AG08396 (cell line): ENCODE measurements at places on chromosomes 7 and 10.

DNA sequence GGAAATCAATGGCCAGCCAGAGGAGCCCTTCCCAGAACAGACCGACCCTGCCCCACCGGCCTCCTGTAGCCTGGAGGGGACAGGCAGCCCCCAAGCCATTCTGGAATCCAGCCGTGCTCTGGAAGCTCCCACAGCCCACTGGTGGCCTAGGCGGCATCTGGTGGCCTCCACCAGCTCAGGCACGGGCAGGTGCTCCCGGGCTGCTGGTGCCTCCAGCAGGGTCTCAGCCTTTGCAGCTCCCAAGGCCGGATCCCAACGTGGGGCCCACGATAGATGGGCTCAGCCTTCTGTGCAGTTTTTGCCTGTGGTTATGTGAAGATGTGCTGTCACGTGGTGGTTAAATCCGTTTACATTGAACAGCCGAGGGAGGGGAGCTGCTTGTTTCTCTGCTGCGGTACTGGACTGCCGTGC, 44.4 kb downstream of the JAKMIP3 start:
- DNase-seq: no peak

DNA sequence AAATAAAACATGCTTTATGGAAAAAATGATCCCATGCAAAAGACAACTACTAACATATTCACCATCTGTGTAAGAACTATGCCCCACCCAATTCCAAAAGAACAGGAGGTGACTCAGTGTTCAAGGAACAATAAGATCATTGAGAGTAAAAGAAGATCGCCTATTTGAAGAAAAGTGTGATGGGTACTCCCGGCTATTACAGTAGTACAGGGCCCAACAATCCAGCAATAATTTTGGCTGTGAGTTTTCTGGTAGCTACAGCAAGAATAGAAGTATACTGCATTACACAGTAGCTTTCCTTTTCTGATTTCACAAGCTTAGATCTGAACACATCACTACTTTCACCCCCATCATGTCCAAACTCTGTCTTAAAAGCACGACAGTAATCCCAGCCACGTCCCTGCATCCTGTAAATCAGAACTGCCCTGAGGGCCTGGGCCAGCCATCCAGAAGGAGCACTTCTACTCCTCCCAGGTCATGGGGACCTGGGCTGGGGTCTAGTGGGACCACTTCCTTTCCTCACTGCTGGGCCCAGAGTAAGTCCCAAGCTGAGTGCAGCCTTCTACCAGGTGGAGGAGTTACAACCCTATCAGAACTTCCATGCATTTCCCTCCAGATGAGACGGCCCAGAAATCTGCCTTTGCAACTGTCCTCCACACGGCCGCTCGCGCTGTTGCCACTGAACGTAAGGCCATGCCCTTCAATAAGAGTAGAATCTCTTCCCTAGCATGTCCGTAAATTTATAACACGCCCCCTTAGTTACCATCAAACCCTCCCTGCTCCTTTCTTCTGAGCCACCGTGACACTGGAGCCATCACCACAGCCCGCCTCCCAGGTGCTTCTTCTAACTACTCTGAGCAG, 7.9 kb downstream of the ESYT2 start:
- DNase-seq: peak; percentile 53

GRCh38 chr10:100204370-100204769, 18.5 kb upstream of the ERLIN1 start:
- no peak for DNase-seq

GRCh38 chr10:88659725-88660597, 4.3 kb upstream of the LIPF start:
- DNase-seq: peak; percentile 7

GRCh38 chr7:87598234-87599009, 2.3 kb downstream of the ABCB1 start:
- DNase-seq: no peak

- peak; percentile 83 for DNase-seq
These were observed 7.9 kb downstream of the MTURN start for GRCh38 chr7:30142710-30143109.

- no peak for DNase-seq
These were observed 174.3 kb upstream of the RNF32 start for GRCh38 chr7:156466272-156466671.

DNA sequence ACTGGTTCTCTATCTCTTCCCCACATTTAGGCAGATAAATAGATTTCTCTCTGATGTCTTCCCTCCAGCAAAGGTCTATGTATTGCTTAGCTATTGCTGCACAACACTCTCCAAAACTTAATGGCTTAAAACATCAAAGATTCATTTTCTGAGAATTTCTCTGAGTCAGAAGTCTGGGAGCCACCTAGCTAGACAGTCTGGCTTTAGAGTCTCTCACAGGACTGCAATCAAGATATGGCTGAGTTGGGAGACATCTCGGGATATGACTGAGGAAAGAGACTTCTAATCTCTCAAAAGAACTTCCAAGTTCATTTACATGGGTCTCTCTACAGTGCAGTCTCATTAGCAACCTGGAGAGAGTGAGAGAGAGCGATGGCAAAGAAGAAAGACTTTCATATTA, 553.6 kb upstream of the GHITM start:
- no peak for DNase-seq

- peak; percentile 71 for DNase-seq
These were observed 14.0 kb downstream of the GATAD1 start for GRCh38 chr7:92461027-92462003.

DNA sequence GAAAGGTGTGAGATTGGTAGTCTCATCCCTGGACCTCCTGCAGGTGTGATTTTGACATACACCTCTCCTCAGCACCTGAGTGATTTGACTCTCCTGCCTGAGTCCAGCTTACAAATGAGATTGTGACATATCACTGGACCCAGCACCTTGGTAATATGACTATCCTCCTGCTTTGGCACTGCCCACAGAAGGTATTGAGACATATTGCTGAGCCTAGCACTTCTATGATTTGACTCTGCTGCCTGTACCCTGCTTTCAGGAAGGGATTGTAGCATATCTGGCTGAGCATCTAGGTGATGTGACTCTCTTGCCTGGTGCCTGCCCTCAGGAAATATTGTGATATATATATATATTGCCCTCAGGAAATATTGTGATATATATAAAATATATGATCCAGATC, 43.5 kb upstream of the ZNF680 start:
- no peak for DNase-seq

GRCh38 chr10:70756700-70757360, 28.3 kb downstream of the TBATA start:
- DNase-seq: no peak

GRCh38 chr10:102613785-102614184, 30.5 kb upstream of the TRIM8 start:
- no peak for DNase-seq

DNA sequence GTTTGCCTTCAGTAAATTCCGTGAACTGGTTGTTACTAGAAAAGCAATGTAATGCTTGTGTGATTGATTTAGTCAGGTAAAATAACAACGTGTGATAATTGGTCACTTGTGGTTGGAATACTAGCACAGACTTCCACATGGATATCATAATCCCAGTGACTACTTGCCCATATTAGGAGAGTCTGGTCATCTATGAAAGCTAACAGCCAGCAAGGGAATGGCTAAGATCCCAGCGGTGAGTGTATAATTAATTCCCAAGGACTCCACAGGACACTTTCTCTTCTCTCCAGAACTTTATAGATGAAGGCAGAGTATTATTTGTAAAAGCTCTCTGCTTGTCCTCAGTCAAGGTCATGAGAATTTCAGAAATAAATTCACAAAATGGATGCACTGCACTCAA, 662.6 kb upstream of the TEX47 start:
- no peak for DNase-seq

- DNase-seq: peak; percentile 98
These were observed at the start of gene RSU1 for GRCh38 chr10:16817125-16818019. Gene RSU1 (minus strand): TSS chr10:16817424. CDS start chr10:16817081, 343 bp downstream.

- DNase-seq: peak; percentile 71
These were observed 3.7 kb downstream of the NRP1 start for GRCh38 chr10:33330543-33331378.

- DNase-seq: no peak
These were observed 35.9 kb upstream of the SKAP2 start for GRCh38 chr7:26900251-26900650.
